ENCODE measurements at places on chromosomes 5 and 9.
A peak's percentile ranks its signal among the peaks of the same experiment; 100 is the strongest.

GRCh38 chr5:168778536-168778935 lies 199.4 kb upstream of the PANK3 start:
- DNase-seq, result no peak

DNA sequence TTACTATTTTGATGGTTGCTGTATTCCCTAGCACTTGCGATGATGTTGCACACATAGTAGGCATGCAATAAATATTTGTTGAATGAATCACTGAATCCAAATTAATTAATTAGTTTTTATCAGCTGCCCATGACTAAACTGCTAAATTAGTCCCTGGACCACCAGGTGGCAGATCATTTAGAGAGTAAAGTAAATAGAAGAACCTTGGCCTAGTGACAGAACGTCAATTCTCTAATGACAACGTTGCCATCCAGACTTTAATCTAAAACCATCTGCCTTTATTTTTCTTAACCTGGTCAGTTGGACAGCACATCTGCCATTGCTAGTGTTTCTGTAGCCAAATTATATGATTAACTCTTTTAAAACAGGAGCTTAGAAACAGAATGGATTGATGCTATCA lies 457.5 kb downstream of the KIF4B start:
- peak; percentile 99 for DNase-seq

DNA sequence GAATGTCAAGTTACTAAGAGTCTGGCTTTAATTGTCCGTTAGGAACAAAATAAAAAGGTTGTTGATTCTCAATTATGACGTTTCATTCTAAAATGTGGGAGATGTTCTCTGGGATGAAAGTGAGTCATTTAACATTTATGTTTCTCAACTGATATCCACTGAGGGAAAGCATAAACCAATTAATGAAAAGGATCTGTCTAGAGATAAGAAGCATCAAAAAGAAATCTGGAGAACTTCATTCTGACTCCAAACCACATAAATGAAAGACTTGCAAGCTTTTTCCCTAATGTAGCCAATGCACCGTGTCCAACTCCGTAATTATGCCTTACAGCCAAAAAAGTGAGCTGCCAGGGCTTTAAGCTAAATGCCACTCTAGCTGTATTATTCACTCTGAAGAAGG lies 654.2 kb downstream of the TLE1 start:
- no peak for DNase-seq

- DNase-seq, result peak; percentile 18
These were observed 201.9 kb downstream of the ZNF608 start for GRCh38 chr5:124544366-124545055.

GRCh38 chr5:141929398-141930058 lies 5.9 kb downstream of the DELE1 start:
- DNase-seq, result no peak

DNA sequence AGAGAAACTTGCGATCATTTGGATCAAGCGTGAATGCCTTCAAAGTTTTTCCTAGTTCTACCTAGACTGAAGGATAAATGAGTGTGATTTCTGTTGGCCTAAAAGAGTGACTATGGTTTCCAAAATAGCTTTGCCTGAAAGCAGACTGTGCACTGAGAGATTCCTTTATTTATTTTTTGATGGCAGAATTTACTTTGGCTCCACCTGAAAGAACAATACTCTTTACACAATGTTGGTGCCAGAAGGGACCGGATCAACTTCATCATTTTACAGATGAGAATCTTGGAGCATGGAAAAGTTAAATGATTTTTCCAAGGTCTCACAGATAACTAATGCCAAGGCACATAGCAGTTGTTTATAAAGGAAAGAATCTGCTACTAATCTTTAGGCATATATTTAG lies 199.6 kb downstream of the KCTD16 start:
- peak; percentile 78 for DNase-seq

GRCh38 chr5:68562308-68562707 lies 346.8 kb downstream of the PIK3R1 start:
- DNase-seq, result peak; percentile 86

DNA sequence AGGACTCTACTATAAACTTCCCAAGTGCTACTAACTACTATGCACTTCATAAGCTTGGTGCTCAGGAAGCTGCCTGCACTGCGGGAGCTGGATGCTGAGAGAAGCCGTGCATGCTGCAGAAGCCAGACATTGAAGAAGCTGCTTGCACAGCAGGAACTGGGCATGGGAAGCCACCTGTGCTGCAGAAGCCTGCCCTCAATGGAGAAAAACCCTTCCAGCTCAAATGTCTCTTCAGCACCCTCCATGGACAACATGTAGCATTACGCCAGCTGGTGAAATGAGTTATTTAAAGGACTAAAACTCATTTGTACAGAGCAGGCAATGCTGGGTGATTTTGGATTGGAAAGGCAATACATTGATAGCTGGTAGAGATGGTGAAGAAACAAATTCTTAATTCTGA lies 247.2 kb downstream of the KIF4B start:
- DNase-seq, result peak; percentile 98

DNA sequence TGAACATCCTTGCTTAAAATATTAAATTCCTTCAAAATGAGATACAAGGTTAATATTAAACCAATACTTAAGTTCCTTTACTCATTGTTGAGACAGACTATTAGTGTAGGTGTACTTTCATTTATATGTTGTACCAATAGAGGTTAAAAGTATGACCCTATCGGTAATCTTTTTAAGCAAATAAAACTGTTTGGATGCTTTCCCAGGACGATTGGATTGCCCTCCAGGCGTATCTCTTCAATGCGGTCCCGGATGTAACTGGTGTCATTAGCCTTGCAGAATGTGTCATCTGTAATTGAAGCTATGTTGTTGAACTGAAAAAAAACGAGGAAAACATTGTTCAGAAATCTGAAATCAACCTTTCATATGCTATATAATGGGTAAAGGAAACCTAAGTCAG lies 18.9 kb downstream of the OGN start:
- no peak for DNase-seq

GRCh38 chr9:98380065-98380681 lies 124.7 kb upstream of the TBC1D2 start:
- DNase-seq, result peak; percentile 11

- DNase-seq, result no peak
These were observed 3.7 kb downstream of the ADAMTSL2 start for GRCh38 chr9:133538176-133538575.

GRCh38 chr5:53405396-53405795 lies 75.0 kb upstream of the FST start:
- no peak for DNase-seq

GRCh38 chr9:90961375-90961774 lies 159.8 kb downstream of the SYK start:
- DNase-seq, result peak; percentile 73

- DNase-seq, result peak; percentile 53
These were observed 16.4 kb downstream of the TENT4A start for GRCh38 chr5:6729386-6730310.

- DNase-seq, result peak; percentile 11
These were observed 53.2 kb downstream of the FAM114A2 start for GRCh38 chr5:153985498-153985897.

DNA sequence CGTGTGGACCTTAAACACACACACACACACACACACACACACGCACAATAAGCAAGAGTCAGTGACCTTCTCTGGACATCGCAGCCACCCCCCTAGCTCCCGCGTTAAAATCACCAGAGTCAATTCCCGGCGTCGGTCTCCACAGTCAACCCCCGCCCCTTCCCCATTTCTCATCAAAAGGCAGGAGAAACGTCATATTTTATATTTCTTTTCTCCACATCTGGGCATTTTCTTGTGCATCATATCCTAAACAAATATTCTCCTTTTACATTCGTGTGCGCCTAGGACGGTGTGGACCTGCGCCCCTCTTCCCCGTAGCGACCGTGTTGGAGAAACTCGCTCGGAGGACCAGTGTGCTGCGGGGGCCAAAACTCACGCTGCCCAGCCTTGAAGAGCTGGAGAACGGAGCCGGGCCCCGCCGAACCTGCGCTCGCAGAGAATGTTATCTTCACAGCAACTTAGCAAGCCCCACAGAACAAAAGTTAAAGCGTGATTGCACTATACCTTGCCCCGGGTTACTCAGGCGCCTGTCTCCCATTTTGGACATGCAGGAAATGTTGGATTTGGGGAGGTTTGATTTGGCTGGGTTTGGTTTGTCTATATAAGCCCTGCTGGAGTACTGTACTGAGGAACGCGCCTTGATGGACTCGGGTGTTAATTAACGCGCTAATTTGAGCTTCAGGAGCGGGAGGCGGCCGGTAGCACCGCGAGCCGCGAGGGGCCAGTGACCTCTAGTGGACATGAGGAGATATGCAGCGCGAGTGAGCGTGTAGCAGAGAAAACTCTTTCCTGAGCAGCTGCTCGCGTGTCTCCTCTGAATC lies 192.4 kb downstream of the MEF2C start:
- DNase-seq, result peak; percentile 99

GRCh38 chr9:93081081-93081529 lies 14.9 kb upstream of the CARD19 start:
- no peak for DNase-seq

GRCh38 chr9:96417661-96418082 lies 498 bp downstream of the ZNF367 start:
- peak; percentile 80 for DNase-seq

GRCh38 chr9:36053971-36054370 lies 17.3 kb downstream of the RECK start:
- DNase-seq, result no peak

DNA sequence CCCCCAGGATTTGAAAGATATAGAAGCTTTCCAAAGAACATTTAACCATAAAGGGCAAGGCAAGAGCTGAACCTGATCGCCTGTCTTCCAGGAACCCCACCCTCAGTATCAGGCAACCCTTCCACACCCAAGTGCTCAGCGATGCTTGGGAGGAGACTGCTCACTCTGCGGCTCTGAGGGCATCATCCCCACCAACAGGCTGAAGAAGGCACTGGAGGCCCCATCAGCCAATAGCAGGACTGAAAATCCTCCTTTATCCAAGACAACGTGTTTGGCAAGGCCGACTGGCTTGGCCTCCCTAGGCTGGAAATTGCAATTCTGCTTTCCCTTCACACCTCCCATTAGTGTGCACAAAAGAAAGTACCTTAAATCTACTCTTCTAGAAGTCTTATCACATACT lies 1.4 kb upstream of the PPP2CA start:
- peak; percentile 47 for DNase-seq

DNA sequence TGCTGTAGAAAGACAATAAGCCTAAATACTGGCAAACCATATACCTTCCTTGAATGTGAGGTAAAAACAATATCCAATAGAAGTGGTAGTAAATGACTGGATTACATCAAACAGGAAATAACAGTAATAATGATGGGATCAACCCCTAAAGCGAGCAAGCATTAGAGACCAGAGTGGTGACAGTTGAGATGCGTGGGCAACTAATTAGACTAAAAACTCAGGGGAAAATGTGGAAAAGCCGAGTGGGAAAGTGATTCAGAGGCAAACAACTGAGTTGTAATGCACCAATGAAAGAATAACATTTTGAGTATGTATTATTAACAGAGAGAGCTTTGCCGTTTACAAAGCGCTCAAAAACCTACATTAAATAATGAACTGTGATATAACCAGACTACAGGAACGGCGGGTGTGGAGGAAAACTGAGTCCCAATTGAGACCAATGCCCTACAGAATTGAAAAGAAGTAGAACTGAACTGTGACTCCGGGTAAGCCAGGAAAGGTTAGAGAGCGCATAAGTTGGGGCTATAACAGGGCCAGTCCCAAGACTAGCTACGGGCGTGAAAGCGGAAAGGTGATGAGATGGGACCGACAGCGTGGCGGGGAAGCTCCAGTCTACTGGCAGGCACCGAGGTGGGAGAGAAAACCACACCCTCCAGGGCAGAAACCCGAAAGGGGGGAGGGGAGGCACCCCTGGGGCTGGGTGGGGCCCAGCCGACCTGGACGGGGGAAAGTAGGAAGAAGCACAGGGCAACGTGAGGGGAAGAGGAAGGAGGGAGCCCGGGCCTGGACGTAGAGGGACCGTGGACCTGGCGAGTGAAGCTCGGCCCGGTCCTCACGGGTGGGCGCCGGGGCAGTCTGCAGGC lies 592 bp downstream of the UBAP2 start:
- DNase-seq, result peak; percentile 84

DNA sequence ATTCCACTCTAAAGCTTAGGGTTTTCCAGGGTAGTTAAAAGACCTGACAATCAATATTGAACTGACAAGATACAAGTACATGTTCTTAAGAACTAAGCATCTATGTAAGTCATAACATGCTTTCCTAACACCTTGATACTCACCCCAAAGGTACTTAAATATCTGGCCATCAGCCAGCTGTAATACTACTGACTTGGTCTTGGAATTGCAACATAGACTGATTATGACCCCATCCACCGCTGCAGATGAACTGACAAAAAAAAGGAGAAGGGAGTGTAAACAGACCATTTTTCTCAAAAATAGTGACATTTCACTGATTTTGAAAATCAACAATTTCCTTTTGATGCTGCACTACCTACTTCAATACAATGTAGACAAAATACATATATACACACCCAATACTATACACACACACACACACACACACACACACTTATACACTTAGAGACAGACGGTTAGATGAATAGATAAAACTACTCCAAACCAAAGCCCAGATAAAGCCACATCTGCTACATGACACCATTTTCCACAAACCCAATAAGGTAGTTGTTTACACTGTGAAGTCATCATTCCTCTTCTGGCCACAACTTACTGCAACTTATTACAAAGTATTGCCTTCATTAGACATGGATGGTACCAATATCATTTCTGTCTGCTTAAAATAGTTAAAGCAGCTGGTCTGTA lies 30.4 kb downstream of the ELP1 start:
- DNase-seq, result peak; percentile 30

- no peak for DNase-seq
These were observed 970 bp upstream of the ARRDC1 start for GRCh38 chr9:137604345-137605086.

- no peak for DNase-seq
These were observed 510.5 kb downstream of the SEMA5A start for GRCh38 chr5:9035346-9035745.

DNA sequence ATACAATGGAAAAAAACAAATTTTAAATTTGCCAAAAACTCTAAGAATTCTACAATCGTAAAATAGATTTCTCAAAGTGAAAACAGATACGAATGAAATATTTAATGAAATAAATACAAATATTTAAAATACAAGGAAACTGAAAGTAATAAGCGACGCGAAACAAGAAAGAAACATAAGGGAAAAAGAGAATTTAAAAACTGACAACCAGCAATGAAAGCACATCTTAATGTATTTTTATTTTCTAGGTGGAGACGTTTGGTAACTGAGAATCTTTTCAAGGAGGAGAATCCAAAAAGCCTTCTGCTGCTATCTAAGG lies 1.0 kb downstream of the ANXA2R start:
- no peak for DNase-seq

- DNase-seq, result no peak
These were observed 397.8 kb downstream of the EFNA5 start for GRCh38 chr5:107272954-107273353.

- DNase-seq, result peak; percentile 27
These were observed 16.0 kb upstream of the PHF19 start for GRCh38 chr9:120892748-120893610.

All from NCI-H69 (cell line).